ENCODE measurements at places on chromosomes 2 and 18.

DNA sequence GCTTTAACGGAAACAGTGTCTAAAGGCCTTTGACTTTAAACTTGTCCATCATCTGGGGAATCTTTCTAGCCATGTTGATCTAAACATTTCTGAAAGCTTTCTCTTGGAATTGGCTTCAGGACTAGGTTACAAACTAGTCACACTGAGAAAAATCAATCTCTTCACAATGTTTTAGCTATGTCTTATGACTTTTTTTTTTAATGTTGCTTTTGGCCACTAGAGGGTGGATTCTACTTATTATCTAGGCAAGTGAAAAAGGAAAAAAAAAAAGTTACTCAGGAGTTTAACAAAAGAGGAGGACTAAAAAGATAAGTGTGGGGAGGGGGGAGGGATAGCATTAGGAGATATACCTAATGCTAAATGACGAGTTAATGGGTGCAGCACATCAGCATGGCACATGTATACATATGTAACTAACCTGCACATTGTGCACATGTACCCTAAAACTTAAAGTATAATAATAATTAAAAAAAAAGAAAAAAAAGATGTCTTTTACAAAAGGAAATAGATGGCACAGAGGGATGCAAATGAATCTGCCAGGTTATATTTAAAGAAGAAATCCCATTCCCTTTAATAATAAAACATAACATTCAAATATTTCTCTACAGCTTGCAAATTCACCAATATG is 160.4 kb upstream of the PID1 start:
- DNase-seq = peak; percentile 55

GRCh38 chr2:225038231-225038523 is 4.1 kb downstream of the DOCK10 start:
- peak; percentile 34 for DNase-seq

DNA sequence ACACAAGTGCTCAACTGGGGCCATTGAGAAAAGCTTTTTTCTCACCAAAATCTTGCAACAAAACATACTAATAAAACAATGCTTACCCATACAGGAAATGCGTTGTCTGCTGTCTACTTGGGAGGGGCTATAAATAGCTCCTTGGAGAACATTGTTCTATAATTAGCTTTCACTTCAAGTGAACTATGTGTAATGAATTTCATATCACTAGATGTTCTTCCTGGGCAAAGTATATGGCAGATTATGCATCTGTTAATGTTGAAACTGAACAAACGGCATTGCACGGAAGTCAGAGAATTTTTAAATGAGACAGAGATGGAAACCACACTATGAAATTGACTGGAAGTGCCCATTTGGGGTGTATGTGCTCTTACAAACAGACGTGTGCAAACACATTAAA is 6.4 kb upstream of the NPAS2 start:
- DNase-seq = no peak

DNA sequence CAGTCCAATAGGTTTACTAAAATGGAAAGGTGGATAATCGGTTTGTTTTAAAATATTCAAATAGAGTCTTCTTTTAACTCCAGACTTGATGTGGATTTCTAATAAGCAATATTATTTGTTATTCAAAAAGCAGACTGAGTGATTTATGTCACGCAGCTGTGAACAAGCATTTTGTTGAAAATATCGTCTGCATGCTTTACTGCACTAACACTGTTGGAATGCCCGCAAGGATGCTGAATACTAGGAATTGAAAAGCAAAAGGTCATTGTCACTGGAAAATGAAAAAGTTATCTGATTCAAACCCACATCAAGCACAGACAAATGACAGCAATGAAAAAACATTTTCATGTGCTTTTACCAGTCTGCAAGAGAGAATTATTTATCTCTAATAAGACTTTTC is 31.1 kb downstream of the CHN1 start:
- DNase-seq = no peak

- no peak for DNase-seq
Measured at GRCh38 chr2:85655961-85656417, 12.0 kb downstream of the SFTPB start.

DNA sequence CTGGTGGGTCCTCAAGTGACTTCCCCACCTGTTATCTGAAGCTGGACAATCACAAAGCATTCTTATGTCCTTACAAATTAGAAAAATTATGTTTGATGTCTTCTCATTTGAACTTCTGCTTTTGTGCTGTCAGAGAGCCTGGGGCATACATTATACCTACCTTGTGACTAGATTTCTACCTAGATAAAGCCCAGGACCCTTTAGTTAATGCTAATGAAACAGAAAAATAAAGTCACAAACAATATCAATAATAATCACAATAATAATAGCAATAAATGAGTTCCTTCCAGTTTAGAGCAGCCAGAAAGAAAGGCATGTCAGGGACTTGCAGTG is 456.4 kb downstream of the SETBP1 start:
- no peak for DNase-seq

- DNase-seq = no peak
Measured at GRCh38 chr2:160269365-160269764, 69.3 kb upstream of the ITGB6 start.

- no peak for DNase-seq
Measured at GRCh38 chr2:28544405-28544921, 48.6 kb downstream of the PLB1 start.

GRCh38 chr18:67520351-67520921 is 3.9 kb upstream of the DSEL start:
- DNase-seq = no peak

GRCh38 chr2:188889187-188889586 is 85.0 kb upstream of the COL3A1 start:
- no peak for DNase-seq

DNA sequence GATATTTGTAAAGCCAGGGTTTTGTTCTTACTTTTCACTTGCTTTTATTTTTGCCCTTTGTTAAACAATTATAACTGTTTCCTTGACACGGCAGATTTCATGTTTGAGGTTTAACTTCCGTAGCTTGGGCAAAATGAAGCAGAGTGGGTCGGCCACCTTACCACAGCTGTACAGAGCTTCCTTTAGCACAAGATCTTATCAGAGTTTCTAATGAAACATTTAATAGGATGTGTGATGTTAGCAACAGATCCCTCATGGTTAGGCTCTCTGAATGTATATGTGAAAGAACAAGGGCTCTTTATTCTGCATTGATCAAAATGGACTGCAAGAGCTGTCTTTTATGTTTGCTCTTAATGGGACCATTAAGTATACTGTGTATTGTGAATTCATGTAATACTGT is 22.3 kb downstream of the RNF125 start:
- DNase-seq = no peak

- DNase-seq = peak; percentile 32
Measured at GRCh38 chr2:174145827-174146226, 102.5 kb downstream of the OLA1 start.

DNA sequence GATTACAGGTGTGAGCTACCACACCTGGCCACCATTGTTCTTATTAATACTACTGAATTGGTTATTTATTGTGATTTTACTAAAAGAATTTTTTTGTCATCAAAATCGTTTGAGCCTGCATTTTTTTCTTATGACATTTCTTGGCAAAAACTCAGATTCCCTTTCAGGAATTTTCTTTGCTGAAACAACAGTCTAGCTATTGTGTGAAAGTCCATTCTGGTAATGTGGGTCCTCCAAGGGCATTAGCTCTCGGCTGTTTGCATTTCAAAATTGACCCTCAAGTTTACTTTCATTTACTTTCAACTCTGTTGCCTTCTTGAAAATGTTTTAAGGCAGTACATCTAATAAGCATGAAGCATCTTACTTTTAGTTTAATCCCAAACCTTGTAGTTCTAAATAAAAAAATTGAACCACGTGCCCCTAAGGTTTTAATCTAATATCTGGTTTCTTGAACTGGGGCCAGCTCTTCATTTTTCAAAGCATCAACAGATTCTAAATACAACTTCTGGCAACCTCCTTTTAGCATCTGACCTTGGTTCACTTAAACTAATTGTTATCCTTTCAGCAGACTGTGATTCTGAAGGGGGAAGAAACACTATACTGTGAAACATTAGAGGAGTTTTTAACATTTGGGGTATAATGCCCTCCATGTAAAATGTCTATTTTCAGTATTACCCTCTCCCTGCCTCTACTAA is 325.2 kb upstream of the RAB12 start:
- DNase-seq = no peak

DNA sequence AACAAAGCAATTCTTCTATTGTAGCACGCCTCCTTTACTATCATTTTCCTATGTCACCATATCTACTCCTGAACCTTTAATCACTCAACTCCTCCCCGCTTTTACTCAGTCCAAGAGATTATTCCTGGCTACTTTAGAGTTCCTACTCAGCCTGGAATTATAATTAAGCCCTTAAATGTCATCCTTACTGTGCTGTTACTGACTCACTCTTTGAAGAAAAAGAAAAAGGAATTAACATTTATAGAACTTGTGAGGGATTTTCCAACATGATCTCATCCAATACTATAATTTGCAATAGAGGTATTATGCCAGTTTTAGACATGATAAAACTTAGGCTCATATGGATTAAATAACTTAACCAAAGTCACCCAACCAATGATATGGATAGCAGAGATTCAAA is 61.7 kb downstream of the CCDC88A start:
- DNase-seq = peak; percentile 56

DNA sequence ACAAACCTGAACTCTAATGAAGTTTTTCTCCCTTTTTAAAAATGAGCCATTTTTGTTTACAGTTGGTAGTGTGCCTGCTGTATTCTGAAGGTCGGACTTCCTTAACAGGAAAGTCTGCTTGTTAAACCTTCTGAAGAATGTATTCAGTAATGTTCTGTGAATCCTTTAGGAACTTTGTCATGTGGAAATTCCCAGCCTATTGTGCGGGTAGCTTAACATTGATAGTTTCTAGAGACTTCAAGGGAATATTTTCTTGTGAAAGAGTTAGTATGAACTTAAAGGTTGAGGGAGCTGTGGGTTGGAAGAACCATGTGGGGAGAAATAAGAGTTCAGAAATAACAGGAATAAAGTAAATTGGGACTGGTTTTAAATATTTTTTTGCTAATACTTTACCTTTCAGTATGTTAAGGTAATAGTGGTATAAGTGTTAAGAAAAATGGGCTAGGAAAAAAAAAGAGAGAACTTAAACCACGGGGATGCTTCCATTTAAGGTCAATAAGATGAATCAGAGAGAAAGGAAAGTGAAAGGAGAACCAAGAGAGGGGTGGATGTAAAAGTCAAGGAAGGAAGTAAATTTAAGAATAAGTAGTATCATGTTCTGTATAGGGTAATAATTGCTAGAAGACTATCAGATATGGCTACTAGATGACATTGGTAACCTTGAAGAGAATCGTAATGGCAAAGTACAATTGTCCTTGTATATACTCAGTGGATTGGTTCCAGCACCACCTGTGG is 90.5 kb downstream of the PMS1 start:
- DNase-seq = peak; percentile 89

DNA sequence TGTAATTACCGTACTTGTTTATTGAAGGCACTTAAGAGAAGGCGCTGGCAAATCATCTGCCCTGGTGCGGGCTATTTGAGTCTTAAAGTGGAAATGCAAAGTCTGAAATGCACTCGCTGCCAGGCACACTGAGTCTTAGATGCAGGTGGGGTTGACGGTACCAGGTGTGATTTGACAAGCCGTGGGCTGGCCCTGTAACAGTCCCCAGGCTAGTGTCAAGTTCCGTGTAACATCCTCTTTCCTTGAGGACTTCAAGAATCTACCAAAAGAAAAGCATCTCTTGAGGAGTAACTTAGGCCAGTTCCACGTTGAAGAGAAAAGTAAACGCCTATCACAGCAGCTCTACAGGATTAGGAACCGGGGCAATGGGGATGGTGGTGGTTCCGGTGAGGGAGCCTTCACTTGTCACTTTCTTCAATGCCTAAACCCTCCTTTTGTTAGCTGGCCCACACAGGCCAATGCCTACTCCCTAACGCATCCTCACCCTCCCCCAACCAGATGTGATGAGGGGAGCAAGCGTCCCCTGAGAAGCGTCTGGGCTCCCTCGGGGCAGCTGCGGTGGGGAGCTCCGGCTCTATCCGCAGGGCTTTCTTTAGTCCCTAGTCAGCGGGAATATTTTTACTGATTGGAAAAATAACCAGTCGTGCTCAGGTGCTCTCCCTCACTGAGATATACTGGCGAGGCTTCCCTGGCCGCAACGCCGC is 1.5 kb upstream of the UGP2 start:
- no peak for DNase-seq

GRCh38 chr18:79422783-79423165 is 27.0 kb downstream of the NFATC1 start:
- no peak for DNase-seq

GRCh38 chr2:20560891-20561636 is 89.8 kb downstream of the HS1BP3 start:
- DNase-seq = no peak

DNA sequence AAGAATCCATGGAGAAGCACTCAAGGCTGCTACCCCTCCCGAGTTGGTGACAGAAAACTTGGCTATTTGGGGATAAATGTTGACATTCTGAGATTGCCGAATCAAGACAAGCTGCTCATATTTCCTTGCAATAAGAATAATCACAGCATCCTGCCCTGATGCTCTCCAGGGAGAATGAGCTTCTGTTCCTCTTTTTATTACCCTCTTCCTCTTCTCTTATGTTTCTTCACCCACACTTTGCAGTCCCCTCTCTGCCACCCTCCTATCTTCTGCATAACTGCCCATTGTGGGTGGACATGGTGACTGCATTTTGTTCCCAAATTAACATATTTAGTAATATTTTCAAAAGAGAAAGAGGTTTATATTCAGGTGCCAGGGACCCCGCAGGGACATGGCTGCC is 11.9 kb upstream of the MSGN1 start:
- DNase-seq = peak; percentile 81

GRCh38 chr18:27004056-27004829 is 138.7 kb upstream of the AQP4 start:
- DNase-seq = peak; percentile 7

GRCh38 chr2:171531291-171531690 is 9.0 kb downstream of the CYBRD1 start:
- peak; percentile 24 for DNase-seq

DNA sequence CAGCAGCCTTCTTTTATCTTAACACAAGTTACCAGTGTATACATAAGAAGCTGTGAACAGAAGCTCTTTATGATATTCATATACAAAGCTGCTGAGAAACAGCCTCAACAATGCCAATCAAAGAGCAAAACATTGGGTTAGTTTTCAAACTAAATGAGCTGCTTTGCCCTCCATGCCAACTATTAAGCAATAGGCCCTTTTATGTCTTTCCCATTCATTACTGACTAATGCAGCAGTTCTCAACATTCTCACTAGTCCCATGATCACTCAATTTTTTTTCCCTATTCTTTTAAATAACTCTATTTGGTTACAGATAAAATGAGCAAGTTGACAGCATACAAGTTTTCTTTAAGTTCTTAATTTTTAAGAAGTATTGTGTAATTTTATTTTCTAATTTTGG is 57.9 kb upstream of the FRZB start:
- DNase-seq = no peak

Measured in suppressor macrophage treated with lipopolysaccharide for 1 hour (primary cell).